ENCODE measurements at places on chromosomes 6 and 20.

DNA sequence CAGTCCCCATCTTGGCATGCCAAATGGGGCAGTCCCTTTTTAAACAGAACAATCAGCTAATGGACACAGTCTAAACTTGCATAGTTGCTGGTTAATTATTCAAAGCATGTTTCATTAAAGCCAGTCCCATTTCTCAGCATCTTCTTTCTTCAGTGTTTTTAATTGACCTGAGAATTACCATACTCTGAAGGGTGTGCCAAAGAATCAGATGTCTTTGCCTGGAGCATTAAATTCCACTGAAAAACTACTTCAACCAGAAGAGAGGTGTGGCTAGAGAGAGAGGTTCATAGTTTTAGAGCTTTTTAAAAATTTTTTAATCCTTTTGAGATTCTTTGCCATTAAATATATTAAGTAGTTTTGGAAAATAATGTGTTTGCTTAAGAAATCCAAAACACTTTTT is 37.9 kb downstream of the SLC24A3 start:
- DNase-seq, result no peak

GRCh38 chr6:158387036-158387435 is 74.8 kb downstream of the TULP4 start:
- DNase-seq, result no peak

DNA sequence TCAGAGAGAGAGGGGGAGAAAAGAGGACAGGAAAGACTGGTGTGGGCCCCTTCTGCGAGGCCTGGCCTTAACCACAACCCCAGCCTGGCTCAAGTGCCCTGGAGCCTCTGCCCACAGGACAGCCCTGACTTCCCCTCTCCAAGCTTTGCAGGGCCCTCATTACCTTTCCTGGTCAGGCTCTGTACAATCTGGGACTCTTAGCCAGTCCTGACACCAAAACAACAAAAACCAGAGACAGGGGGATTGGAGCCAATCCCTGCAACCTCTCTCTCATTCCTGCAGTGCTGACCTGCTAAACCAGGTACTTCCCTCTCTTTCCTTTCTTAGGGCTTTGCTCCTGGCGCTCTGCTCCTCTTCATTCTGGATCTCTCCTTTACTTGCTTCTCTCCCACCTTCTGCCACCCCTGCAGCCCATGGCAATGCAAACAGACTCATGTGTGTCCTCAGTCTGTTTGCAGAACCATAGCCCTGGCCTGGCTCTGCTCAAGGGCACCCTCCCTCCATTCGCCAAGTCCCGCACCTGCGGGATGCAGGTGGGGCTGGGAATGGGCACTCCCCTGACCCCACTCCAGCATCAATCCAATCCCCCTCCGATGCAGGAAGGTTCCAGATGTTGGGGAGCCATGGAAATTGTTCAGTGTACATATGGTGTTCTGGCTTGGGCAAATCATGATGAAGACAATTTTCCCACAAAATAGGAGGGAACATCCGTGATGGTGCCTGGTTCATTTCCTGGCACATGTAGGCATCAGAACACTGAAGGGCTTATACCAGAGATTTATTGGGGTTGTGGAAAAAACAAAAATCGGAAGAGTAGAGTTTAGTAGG is 38.1 kb downstream of the RPP40 start:
- DNase-seq, result no peak

DNA sequence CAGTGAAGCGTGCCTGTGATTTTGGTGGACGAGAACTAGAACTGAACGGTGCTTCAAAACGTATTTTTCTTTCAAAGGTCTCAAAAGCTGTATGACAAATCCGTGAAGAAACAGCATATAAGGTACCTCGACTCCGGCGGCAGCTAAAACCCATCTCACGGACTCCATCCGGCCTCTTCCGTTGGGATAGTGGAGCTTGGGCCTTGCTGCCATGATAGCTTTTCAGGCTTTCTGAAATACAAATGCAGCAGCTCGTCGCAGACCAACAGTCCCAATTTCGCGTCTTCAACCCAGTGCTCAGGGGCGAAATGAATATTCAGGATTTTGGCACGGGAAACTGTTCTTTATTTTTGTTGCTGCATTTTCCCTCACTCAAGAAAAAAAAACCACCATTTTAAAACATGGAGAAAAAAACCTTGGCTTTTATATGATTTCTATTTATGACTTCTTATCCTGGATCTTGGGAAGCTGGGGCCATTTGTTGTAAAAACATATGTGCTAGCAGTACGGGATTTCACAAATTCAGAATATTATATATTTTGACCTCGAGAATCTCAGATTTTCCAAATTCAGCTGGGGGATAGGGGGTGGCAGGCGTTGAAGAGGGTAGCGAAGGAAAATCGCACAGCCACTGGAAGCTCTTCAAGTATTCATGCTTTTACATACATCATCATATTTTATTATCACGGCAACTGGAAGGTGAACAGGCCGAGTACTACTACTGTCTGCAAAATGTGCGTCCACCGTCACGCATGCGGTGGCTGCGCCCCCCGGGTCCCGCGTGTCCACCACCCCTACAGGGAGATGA is 849 bp downstream of the GSTA4 start:
- DNase-seq, result no peak

DNA sequence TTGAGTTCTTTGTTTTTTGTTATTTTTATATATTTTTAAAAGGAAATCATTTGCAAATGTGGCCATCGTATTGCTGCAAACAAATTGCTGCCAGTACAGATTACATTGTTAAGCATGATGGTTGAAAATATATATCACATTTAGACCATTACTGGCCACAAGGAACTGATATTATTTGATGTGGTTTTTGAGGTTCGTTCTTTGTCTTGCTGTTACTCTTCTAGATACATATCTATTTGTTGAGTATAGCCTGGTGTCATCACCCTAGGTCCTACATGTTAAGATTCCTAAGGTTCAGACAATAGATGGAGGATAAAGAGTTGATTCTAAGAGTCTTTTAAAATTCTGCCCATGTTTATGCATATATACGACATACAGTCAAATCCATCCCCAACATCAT is 306.0 kb downstream of the FARS2 start:
- DNase-seq, result no peak

DNA sequence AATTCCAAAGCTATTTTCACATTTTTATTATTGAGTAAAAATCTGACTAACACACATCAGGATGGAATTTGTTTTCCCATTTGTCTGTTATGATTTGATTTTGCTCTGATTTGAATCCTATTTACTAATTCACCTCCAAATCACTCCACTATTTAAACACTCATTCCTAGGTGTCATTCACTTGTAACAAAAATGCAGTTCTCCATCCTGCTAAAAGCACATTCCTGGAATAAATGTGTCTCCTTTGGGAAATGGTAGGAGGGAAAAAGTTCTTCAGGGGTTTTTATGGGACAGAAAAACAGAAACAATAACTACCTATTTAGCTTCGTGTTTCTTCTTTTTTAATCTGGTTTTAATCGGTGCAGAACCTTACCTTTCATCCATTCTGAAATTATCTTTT is 494.1 kb upstream of the CITED2 start:
- no peak for DNase-seq

- DNase-seq, result no peak
Observed at GRCh38 chr6:72890671-72891070, 268.8 kb downstream of the KCNQ5 start.

DNA sequence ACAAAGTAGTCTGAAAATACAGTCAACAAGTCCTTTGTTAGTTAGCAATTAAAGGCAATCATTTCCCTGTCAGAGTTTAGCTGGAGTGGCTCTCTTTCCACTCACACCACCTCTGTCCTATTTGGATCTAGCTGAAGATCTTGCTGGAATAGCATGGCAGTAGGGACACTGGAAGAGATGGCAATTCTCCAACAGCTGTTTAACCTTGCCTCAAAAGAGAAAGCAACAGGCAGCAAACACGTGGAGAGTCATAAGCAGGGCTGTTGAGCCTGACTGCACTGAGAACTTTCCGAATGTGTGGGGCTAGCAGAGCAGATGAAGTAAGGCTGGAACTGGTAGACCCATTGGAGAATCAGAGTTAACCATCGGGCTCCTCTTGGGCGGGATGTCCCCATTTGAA is 38.0 kb upstream of the PRSS35 start:
- DNase-seq, result peak; percentile 18

GRCh38 chr20:62840244-62841197 is 21.1 kb downstream of the TCFL5 start:
- DNase-seq, result no peak

DNA sequence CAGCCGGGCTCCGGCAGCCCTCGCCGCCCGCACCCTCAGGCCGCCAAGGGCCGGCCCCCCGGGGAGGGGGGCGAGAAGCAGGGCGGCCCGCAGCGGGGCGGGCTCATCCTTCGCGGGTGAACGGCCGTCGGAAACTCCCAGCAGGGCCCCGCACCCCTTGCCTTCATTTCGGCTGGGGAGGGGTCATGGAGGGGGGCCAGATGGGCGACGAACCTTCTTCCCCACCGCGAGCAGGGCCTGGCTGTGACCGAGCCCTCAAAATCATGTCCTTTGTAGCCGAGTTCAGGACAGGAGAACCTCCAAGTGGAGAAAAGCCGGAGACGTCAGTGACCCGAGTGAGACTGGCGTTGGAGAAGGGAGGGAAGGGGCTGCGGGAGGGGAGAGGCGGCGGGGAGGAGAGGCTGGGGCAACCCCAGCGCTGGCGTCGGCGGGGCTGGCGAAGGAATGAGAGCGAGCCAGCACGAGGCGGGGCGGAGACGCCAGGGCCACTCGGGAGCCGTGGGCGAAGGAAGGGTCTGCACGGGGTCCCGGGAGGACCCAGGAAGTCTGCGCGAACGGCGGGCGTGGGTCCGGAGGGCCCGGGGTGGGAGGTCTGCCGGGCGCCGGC is 571 bp upstream of the FOXC1 start:
- no peak for DNase-seq

GRCh38 chr6:126811321-126811720 is 307.1 kb upstream of the RSPO3 start:
- DNase-seq, result no peak

GRCh38 chr6:13985663-13986325 is 61.0 kb downstream of the RNF182 start:
- DNase-seq, result no peak

DNA sequence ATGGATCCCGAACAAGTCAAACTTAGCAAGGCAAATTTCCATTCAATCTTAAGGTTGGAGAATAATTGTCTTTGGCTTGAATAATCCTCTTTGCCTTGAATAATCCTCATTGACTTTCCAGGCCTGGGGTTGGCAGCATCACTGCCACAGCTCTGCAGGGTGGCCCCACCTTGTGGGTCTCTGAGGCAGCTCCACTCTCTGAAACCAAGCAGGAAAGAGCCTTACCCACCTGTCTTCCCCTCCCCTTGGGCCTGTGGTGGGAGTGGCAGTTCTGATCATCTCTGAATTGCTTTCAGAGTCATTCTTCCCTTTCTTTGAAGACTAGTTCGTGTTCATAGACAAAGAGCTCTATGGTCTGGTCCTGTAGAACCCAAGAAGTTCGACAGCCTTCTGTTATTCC is 47.5 kb downstream of the KCNQ5 start:
- no peak for DNase-seq

GRCh38 chr20:50980071-50980681 is 21.6 kb downstream of the MOCS3 start:
- DNase-seq, result no peak

- no peak for DNase-seq
Observed at GRCh38 chr6:16564436-16564835, 196.8 kb downstream of the ATXN1 start.

DNA sequence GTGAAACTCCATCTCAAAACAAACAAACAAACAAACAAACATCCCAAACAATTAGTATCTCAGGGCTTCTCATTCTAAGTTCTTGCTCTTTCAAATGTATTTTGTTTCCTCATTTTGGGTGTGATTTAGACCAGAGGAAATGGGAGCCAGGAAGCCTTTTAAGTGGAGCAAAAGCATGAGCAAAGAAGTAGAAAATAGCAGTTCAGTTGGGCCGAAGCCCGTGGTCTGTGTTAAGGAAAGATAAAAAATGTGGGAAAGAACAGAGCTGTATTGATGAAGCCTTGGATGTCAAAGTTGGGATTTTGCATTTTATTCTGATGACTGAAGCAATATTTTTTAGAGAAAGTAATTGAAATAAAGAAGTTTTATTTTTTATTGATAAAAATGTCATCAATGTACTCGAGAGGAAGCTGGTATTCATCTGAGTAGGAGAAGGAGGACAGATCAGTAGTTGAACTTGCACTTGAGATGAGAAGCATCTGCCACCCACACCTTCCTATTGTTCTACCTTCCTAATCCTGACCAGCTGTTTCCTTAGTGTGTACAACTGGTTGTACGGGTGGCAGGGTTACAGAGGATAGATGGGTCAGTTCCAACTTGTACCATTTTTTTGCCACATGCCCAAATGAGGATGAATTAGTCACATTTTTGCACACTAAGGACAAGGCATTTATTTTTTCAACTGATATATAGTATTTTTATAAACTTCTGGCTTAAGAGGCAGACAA is 56.1 kb downstream of the KIAA0408 start:
- no peak for DNase-seq

GRCh38 chr6:71510057-71510713 is 221.6 kb downstream of the OGFRL1 start:
- DNase-seq, result no peak

GRCh38 chr20:33560026-33560425 is 70.1 kb downstream of the CBFA2T2 start:
- no peak for DNase-seq

- no peak for DNase-seq
Observed at GRCh38 chr20:60237981-60238380, 279.8 kb downstream of the CDH26 start.

- DNase-seq, result no peak
Observed at GRCh38 chr6:140979642-140980091, 1153.1 kb upstream of the GJE1 start.

GRCh38 chr6:150654608-150655007 is 54.9 kb downstream of the PLEKHG1 start:
- DNase-seq, result no peak

- no peak for DNase-seq
Observed at GRCh38 chr6:73639040-73639439, 14.8 kb downstream of the SLC17A5 start.

DNA sequence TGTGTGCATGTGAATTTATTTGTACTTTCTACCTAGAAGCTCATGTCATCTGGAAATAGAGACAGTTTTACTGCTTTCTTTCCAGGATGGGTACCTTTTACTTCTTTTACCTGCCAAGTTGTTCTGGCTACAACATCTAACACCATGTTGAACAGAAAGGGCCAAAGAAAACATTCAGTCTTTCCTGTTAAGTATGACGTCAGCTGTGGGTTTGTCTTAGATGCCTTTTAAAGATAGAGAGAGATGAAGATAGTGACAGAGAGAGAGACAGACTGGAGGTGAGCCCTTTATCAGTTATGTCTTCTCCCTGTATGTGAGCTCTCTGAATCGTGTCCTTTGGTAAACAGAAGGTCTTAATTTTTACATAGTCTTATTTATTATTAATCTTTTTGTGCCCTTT is 3.4 kb upstream of the DACT2 start:
- DNase-seq, result no peak
